ENCODE measurements at places on chromosomes 16 and 17.
A peak's percentile ranks its signal among the peaks of the same experiment; 100 is the strongest.

DNA sequence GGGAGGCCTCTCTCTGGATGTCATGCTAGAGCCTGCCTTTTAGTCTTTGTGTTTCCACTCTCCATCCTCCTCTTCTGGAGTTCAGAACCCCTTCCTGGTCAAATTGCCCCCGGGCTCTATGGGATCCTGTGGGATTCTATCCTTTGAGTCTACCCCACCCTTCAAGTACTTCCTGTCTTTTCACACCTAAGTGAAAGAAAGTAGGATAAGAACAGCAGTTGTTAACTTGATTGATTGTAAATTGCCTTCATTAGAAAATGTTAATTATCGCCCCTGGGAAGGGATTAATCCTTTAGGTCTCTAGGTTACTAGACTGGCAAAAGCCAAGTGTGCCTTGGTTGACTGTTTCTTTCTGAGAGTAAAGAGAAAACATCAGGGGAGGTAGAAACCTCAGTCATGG lies 30.1 kb downstream of the PRKCB start:
- no peak for DNase-seq

GRCh38 chr17:64698725-64699124 lies 36.6 kb upstream of the SMURF2 start:
- no peak for DNase-seq

DNA sequence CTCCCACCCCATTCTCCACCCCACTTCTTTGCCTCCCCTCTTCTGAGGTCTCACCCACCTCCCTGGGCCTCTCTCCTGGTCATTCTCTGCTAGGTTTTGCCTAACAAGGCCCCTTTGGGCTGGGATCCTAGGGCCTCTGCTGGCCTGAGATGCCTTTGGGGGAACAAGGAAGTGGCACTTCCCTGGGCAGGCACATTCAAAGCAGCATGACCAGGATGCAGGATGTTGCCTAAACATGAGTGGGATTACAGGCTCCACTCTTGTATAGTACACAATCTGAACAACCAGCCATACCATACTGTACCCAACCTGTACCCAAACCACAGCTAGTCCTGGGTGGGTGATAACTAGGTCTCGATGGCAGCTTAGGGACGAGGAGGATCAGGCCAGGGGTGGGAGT lies 9.0 kb downstream of the GALK1 start:
- DNase-seq = no peak

GRCh38 chr17:30576326-30576861 lies 99.2 kb downstream of the GOSR1 start:
- no peak for DNase-seq

GRCh38 chr16:8625491-8626087 lies 4.1 kb downstream of the METTL22 start:
- DNase-seq = no peak

DNA sequence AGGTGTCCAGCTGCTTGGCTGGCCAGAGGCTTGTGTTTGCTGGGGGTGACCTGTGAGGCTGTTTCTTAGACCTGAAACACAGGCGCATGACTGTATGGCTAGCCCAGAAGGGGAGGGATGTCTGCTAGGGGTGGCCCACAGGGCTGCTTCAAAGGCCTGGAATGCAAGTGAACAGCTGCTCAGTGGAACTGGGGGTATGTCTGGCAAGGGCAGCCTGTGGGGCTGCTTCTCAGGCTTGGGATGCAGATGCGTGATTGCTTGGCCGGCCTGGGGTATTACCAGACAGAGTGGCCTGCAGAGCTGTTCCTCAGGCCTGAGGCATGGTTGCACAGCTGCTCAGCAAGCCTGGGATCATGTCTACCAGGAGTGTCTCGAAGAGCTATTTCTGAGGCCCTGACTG lies 20.5 kb downstream of the TANC2 start:
- DNase-seq = no peak

DNA sequence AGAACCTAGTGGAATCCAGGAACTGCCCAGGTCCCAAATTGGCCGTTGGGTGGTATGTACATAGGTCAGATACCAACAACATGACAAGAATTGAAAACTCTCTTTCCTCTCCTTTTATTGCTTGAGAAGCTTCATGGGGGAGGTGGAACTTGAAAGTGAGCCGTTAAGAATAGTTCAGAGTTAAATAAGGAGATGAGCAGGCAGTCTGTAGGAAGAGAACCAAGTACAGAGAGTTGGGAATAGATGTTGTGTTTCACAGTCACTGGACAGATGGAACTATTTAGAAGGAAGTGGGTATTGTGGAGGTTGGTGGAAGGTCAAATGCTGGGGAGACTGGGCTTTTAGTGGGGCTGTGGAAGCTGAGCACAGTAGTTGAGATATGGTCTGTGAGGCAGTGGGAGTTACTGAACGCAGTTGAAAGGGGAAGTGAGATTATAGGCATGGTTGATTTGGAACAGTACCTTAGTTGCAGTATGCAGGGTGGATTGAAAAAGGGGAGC lies 26.4 kb downstream of the ARHGAP44 start:
- no peak for DNase-seq

GRCh38 chr17:58083491-58084316 lies 485 bp downstream of the DYNLL2 start:
- DNase-seq = peak; percentile 55

DNA sequence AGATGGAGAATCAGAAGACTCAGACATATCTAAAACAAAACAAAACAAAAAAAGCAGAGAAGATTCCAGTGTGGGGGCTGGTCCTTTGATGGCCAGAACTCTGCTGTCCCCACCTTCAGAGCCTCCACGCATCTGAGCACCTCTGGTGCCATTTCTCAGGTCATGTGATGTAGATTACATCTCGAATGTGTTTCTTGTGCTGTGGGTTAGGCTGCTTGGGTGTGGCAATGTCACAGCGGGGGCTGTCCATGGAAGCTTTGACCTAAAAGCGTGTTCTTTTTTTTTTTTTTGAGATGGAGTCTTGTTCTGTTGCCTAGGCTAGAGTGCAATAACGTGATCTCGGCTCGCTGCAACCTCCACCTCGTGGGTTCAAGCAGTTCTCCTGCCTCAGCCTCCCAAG lies 51.2 kb downstream of the PLD6 start:
- DNase-seq = no peak

- no peak for DNase-seq
Measured at GRCh38 chr17:44589316-44590071, 32.2 kb downstream of the FZD2 start.

- peak; percentile 73 for DNase-seq
Measured at GRCh38 chr16:77171745-77172635, 19.0 kb upstream of the MON1B start.

GRCh38 chr16:5488581-5488980 lies 391.0 kb upstream of the EEF2KMT start:
- no peak for DNase-seq

DNA sequence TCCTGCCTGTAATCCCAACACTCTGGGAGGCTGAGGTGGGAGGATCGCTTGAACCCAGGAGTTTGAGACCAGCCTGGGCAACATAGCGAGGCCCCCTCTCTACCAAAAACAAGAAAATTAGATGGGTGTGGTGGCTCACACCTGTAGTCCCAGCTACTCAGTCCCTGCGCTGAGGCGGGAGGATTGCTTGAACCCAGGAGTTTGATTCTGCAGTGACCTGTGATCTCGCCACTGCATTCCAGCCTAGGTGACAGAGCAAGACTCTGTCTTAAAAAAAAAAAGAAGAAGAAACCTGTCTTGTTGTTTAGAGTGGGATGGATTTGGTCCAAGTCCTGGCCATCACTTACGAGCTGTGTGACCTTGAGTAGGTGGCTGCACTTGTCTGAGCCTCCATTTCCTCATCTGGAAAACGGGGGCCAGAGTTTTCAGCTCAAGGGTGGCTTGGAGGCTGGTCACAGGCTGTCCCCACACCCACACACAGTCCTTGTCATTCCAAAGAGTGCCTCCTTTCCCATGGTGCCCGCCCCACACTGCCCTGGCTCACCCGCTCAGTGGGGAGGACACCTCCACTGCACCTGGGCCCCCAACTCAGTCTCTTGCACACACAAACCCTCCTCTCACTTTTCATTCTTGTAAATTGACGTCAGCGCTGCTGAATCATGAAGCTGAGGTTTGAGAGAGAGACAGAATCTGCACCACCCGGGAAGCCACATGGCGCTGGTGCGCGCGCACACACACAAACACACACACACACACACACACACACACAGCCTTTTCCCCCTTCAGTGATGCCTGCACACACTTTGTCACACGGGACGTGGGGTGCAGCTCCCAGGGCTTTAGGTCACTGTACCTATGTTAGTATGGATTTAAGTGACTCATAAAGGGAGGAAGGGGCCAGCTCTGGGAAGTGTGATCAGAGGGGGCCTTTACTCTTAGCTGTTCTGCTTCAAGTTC lies 4.2 kb downstream of the SOCS1 start:
- DNase-seq = no peak

DNA sequence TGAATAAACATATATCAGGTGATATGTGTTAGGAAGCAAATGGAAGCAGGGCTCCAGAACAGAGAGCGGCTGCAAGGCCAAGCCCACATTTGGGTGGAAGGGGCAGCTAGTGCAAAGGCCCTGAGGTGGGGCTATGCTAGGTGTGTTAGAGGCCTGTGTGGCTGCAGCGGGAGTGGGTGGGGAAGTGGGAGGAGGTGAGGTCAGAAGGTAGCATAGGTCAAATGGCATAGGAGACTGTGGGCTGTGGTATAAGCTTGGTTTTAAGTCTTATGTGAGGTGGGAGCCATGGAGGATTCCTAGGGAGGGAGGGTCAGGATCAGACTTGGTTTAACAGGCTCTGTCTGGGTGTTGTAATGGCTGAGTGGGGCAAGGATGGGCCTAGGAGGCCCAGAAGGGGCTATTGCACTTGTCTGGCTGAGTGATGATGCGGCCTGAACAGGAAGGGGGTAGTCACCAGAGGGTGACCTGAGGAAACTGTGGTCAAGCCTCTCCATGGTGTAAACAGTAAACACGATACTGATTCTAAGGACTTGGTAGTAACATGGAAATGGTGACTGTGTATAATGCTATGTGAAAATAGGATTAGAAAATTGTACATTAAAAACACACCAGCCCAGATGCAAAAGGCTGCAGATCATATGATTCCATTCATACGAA lies 31.1 kb downstream of the RAI1 start:
- no peak for DNase-seq

DNA sequence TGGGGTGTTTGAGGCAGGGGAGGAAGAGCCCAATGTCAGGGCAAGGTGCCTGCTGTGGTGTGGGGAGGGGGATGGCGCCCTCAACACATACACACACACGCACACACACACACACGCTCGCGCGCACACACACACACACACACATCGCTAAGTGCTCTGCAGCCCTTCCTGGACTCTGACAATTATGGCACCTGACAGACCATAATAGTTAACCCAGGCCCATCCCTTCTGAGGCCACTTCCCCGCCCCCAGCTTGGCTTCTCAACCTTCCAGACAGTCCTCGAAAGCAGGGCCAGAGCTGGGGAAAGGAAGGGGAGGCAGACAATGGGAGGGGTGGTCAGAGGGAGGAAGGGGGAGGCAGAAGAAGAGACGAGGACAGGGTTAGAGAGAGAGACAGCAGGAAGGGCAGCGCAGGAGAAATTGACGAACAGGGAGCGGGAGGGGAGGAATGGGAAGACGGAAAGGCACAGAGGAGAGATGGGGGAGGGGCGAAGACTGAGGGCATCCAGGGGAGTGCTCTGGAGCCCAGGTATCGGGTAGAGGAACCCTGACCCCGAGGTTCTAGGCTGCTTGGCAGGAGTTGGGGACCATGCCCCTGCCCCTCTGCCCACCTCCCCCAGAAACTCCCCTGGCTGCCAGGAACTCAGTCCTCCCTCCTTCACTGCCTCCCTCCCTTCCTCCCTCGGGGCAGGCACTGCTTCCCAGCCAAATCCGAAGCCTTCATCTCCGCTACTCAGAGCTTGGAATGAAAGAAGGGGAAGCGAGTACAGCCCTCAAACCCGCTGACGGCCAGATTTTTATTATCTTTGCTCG lies 4.0 kb downstream of the SRCIN1 start:
- peak; percentile 81 for DNase-seq

DNA sequence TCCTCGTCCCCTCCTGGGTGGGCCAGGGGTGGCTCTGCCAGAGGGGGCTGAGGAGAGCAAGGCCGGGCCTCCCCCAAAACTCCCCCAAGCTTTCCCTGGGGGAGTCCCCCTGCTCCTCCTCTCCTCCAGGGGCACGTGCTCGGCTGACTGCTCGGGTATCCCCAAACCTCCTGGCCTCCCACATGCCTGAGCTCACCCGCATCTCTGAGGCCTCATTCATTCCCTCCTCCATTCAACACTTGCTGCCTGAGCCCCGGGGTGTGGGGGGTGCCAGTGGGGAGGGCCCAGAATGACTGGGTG lies 83.1 kb downstream of the RTN4RL1 start:
- no peak for DNase-seq

DNA sequence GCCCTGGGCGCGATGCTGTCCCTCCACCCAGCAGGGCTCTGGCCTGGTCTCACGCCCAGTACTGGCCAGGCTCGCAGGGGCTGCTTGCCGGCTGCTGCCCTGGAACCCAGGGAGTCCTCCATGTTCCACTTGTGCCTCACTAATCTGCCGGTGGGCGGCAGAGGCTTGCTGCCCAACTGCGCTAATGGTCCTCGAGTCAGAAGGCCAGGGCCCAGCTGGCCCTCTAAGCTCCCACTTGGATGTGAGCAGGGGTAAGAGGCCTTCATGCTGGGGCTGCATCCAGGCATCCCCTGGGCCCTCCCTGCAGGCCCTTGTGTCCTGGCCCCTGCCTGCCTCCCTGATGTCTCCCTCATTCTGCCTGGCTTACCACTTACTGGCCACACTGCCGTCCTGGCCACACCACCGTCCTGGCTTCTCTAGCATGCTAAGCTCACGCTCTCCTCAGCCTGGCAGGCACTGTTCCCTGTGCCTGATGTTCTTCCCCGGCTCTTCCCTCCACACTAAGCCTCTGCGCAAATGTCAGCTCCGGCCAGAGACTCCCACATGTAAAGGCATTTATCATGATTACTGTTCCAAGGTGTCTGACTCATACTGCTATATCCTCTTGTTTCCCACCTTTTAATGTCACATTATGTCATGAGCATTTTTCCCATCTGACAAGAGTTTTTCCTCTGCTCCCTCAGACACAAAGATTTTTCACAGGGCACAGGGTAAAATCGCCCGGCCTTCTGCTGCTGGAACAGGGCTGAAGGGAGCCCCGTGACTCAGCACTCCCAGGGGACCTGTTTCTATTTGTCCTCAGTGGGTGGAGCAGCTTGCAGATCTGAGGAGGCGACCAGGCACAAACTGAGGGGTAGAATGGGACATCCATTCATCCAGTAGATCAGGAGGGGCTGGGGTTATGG lies 15.9 kb downstream of the B9D1 start:
- no peak for DNase-seq

DNA sequence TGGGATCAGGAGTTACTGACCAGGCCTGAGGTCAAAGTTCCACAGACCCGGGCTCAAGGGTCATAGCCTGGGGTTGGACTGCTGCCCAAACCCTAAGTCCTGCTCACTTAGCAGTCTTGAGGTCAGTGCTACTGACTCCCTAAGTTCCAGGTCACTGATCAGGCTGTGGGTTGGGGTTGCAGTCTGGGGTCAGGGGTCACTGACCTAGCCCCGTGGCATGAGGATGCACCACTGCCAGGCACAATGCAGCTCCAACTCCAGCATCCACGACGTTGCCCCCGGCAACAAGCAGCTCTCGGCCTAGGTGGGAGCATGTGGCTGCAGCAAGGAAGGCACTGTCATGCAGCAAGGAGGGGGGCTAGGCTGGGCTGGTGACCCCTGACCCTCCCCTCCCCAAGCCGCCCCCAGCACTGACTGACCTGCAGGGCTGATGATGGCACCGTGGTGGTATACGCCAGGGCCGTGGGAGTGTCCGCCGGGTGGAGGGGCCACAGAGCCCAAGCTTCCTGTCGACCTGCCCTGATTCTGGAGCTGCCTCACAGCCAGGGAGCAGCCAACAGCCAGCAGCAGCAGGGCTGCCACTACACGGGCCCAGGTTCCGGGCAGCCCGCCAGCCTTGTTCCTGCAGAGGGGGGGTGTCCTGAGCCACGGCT lies 1.1 kb downstream of the GGT6 start:
- no peak for DNase-seq
